Dermis microvascular lymphatic vessel endothelial cell (primary cell): ENCODE measurements at places on chromosomes 12 and 14. TPM values are rescaled to one million over a fixed set of nuclear protein-coding genes. Genes with fewer than 3 reads are reported as not detected.

DNA sequence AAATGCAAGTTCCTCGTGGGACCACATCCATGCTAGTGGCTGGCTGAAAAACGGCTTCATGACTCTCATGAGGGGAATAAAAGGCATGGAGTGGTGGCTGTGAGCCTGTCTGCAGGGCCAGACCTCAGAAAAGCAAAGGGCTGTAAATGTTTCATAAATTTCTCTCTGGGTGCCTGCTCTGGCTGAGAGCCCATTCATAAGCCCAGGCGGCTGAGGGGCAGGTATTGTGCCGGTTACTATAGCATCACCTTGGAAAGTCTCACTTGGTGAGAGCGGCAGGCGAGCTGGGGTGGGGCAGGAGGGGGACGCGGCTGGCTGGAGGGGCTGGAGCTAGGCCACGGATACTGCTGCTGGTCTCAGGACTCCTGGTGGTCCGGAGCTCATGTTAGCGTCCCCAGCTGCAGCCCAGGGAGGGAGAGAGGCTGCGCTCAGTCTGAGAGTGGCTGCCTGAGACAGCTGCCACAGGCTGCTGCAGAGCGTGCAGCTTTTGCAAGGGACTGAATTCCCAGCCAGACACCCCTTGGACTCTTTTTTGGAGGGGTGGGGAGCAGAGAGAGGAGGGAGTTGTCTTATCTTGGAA is at the start of gene SLC17A8:
Gene SLC17A8, plus strand, starts transcription at position 431 of the 580 bp plus-strand sequence. CDS start 318 bp downstream, outside the sequence.
- no peak for DNase-seq

DNA sequence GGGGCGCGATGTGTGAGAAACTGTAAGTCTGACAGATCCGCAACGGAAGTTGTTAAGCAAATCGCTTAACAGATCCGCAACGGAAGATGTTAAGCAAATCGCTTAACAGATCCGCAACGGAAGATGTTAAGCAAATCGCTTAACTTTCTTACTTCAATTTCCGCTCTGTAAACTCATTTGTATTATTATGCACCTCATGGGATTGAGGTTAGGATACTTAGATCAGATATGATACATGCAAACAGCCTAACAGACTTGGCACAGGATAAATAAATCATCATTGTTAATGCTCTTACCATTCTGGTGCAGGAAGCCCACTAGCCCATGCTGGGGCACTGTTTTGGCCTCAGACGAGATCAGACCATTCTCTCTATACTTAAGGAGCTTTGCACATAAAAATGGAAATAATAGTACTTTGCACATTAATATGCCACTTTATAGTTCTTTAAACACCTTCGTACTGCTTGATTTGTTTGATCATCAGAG is 399 bp downstream of the NCAPD2 start:
- DNase-seq = no peak

GRCh38 chr14:104161602-104162367 is 23.4 kb downstream of the KIF26A start:
- DNase-seq = no peak

DNA sequence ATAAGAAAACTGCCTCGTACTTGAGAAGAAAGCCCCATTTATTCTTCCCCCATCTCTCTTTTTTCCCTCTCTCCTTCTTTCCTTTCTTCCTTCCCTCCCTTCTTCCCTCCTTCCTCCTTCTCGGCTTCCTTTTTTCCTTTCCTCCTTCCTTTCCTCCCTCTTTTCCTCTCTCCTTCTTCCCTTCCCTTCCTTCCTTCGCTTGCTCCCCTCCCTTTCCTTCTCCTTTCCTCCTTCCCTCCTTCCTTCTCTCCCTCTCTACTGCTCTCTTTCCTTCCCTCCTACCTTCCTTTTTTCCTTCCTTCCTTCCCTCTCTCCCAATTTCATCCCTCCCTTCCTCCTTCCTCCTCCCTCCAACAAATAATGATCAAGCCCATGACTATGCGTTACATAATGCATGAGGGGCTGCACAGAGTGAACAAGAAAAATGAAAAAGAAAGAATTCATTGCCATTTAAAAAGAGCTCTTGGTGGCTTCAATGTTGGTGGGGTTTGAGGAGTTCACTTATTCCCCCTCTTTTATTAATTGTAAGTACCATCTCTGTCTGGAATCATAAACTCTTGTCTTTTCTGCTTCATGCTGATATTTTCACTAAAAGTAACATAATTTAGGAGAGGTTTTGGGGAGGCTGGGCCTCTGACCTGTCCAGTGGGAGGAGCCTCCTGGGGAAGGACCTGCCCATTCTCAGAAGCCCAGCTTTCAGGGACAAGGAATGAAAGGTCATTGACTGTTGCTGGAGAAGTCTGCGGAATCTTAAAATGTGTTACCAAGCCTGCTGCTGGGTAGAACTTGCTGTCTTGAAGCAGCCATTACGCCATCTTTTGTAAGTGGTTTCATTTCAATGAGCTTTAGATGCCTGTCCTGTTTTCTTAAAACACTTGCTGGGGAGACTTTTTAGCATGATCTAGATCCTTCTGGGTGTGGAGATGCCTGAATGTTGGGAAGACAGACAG is 144.3 kb downstream of the CHST11 start:
- DNase-seq = no peak

DNA sequence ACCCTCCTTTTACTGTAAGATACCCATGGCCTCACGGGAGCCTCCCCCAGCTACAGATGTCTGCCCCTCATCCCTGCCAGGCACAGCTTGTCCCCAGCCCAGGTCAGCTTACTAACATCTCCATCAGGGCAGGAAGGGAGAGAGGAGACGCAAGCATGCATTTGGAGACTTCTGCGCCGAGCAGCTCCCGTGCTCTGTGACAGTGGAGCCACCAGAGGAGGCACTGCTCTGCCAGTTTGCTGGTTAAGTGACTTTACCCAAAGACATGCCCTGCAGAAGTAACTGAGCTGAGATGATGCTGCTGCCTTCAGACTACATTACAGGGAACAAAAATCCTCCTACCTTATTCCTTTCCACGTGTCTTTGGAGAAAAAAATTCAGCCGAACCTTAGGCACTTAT is 133.4 kb downstream of the ESRRB start:
- no peak for DNase-seq

GRCh38 chr12:9701380-9702154 is 31.3 kb downstream of the CLECL1 start:
- no peak for DNase-seq

The SERPINA9 gene
- not detected in 2 replicates for total RNA-seq

The CACNB3 gene
- total RNA-seq = 6.9 and 8.1 TPM in 2 replicates

The SLC22A17 gene
- total RNA-seq = 0.13 and 0.38 TPM in 2 replicates
